Type B pancreatic cell (in vitro differentiated cells): ENCODE measurements at places on chromosomes 4 and X. TPM values are rescaled to one million over a fixed set of nuclear protein-coding genes. Genes with fewer than 3 reads are reported as not detected.
A peak's percentile ranks its signal among the peaks of the same experiment; 100 is the strongest.

GRCh38 chrX:133391111-133391510, 24.2 kb downstream of the GPC4 start:
- DNase-seq, result no peak
- H3K4me1 ChIP-seq, result peaks cover 57% of the 10 kb centered on the region
- no peaks in the 10 kb centered on the region for H3K27me3 ChIP-seq
- H3K4me3 ChIP-seq, result no peak overlapping the region
- no peak overlapping the region for H3K27ac ChIP-seq

DNA sequence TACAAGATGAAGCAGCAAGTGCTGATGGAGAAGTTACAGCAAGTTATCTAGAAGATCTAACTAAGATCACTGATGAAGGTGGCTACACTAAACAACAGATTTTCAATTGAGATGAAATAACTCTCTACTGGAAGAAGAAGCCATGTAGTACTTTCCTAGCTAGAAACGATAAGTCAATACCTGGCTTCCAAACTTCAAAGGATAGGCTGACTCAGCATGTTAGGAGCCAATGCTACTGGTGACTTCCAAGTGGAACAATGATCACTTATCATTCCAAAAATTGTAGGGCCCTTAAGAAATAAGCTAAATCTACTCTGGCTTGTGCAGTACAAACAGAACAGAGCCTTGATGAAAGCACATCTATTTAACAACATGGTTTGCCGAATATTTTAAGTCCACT, 55.0 kb downstream of the FBXW7 start:
- no peaks in the 10 kb centered on the region for H3K27me3 ChIP-seq
- DNase-seq, result no peak
- no peaks in the 10 kb centered on the region for H3K36me3 ChIP-seq
- H3K4me3 ChIP-seq, result no peak overlapping the region
- H3K27ac ChIP-seq, result no peak overlapping the region

GRCh38 chrX:19543951-19544381, 28.7 kb upstream of the MAP3K15 start:
- peaks cover 3% of the 10 kb centered on the region for H3K27me3 ChIP-seq
- no peak for DNase-seq
- no peak overlapping the region for H3K27ac ChIP-seq
- no peaks in the 10 kb centered on the region for H3K4me1 ChIP-seq
- no peak overlapping the region for H3K4me3 ChIP-seq
- H3K36me3 ChIP-seq, result no peaks in the 10 kb centered on the region

DNA sequence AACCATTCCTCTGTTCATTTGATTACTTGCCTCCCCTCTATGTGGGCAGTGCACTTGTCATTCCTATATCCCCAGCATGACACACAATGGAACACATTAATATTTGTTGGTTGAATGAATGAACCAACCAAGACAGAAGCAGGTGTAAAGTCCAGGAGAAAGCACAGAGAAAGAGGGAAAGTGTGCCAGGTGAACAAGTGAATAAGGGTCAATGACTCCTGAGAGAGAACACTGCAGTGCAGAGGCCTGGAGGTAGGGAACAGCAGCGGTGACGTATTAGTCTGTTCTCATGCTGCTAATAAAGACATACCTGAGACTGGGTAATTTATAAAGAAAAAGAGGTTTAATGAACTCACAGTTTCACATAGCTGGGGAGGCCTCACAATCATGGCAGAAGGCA, 53.1 kb downstream of the USP46 start:
- no peak overlapping the region for H3K4me3 ChIP-seq
- peaks cover 10% of the 10 kb centered on the region for H3K4me1 ChIP-seq
- H3K36me3 ChIP-seq, result peaks cover 66% of the 10 kb centered on the region
- H3K27me3 ChIP-seq, result no peaks in the 10 kb centered on the region
- no peak for DNase-seq

- no peaks in the 10 kb centered on the region for H3K27me3 ChIP-seq
- DNase-seq, result no peak
- H3K27ac ChIP-seq, result no peak overlapping the region
These were observed 163.6 kb downstream of the ZNF674 start for GRCh38 chrX:46381630-46382029.

DNA sequence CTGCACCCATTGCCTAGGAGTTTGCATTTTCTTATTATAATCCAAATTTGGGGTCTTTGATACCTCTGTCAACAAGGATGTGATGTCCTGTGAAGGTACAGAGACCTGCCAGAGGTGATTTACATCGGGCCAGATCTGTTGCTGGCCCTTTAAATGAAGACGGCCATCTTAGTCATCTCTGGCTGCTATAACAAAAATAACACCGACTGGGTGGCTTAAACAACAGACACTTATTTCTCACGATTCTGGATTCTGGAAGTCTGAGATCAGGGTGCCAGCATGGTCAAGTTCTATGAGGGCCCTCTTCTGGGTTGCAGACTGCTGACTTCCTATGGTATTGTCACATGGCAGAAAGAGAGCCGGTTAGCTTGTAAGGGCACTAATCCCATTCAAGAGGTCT, 75.7 kb downstream of the F11 start:
- DNase-seq, result no peak
- H3K36me3 ChIP-seq, result no peaks in the 10 kb centered on the region
- no peak overlapping the region for H3K27ac ChIP-seq
- no peaks in the 10 kb centered on the region for H3K27me3 ChIP-seq
- H3K4me1 ChIP-seq, result no peaks in the 10 kb centered on the region
- H3K4me3 ChIP-seq, result no peak overlapping the region

DNA sequence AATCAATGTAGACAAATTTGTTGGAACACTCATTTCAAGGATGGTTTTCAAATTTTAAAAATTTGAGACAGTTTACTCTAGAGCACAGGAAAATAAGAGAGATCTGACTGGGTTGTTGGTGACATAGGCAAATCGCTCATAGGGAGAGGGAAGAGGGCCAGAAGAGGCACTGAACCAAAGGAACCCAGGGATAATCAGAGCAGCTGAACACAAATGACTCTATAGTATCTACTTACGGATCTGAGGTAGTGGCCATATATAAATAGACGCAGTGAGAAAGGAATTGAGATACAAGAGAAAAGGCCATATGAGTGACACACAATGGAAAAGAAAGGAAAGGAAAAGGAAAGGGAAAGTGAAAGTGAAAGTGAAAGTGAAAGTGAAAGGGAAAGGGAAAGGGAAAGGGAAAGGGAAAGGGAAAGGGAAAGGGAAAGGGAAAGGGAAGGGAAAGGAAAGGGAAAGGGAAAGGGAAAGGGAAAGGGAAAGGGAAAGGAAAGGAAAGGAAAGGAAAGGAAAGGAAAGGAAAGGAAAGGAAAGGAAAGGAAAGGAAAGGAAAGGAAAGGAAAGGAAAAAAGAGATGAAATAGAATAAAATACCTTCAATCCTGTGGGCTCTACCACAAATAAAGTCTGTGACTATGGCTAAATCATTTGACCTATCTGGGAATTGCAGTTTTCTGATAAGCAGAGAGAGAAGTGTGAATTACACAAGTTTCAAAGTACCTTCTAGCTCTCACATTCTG, 759.2 kb downstream of the DMD start:
- H3K4me1 ChIP-seq, result no peaks in the 10 kb centered on the region
- H3K36me3 ChIP-seq, result no peaks in the 10 kb centered on the region
- H3K27ac ChIP-seq, result no peak overlapping the region
- no peak overlapping the region for H3K4me3 ChIP-seq
- H3K27me3 ChIP-seq, result no peaks in the 10 kb centered on the region
- DNase-seq, result no peak

Gene BST1
- total RNA-seq, result 0.89 and 3.4 TPM in 2 replicates

DNA sequence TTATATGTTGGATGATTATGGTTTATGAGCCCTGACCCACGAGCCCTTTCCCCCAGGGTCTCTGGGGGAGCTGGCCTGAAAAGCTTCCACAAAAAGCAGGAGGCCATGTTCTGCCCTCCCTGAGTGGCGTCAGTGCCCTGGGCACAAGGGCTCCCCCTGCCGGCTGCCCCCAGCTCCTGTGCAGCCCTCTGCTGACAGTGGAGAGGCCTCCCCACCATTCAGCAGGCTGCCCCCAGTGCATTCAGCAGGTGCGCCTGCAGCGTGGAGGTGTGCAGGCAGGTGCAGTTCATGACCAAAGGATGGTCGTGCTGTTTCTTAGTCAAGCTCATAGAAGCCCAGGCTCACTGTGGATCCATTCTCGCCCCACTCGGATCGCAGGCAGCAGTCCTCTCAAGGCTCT, 12.5 kb upstream of the S100P start:
- no peak for DNase-seq
- peaks cover 26% of the 10 kb centered on the region for H3K36me3 ChIP-seq
- H3K27ac ChIP-seq, result no peak overlapping the region
- H3K27me3 ChIP-seq, result no peaks in the 10 kb centered on the region
- H3K4me1 ChIP-seq, result peaks cover 16% of the 10 kb centered on the region

- H3K36me3 ChIP-seq, result peaks cover 3% of the 10 kb centered on the region
- peaks cover 22% of the 10 kb centered on the region for H3K4me1 ChIP-seq
- no peak overlapping the region for H3K27ac ChIP-seq
- no peaks in the 10 kb centered on the region for H3K27me3 ChIP-seq
These were observed 24.8 kb upstream of the RBPJ start for GRCh38 chr4:26296021-26296420.

Gene MTCP1
- total RNA-seq, result 10.2 and 19.0 TPM in 2 replicates

GRCh38 chr4:75653845-75654503, 19.2 kb downstream of the G3BP2 start:
- no peaks in the 10 kb centered on the region for H3K27me3 ChIP-seq
- no peak for DNase-seq
- no peak overlapping the region for H3K4me3 ChIP-seq
- H3K4me1 ChIP-seq, result no peaks in the 10 kb centered on the region
- no peak overlapping the region for H3K27ac ChIP-seq

GRCh38 chr4:54384563-54384962, 155.5 kb downstream of the PDGFRA start:
- no peaks in the 10 kb centered on the region for H3K27me3 ChIP-seq
- no peaks in the 10 kb centered on the region for H3K36me3 ChIP-seq
- H3K4me1 ChIP-seq, result peaks cover 7% of the 10 kb centered on the region
- peak overlapping the region; percentile 42 for H3K27ac ChIP-seq

GRCh38 chr4:52701207-52701606, 42.1 kb upstream of the USP46 start:
- DNase-seq, result no peak
- H3K36me3 ChIP-seq, result no peaks in the 10 kb centered on the region
- H3K27ac ChIP-seq, result no peak overlapping the region
- no peaks in the 10 kb centered on the region for H3K27me3 ChIP-seq
- no peaks in the 10 kb centered on the region for H3K4me1 ChIP-seq

DNA sequence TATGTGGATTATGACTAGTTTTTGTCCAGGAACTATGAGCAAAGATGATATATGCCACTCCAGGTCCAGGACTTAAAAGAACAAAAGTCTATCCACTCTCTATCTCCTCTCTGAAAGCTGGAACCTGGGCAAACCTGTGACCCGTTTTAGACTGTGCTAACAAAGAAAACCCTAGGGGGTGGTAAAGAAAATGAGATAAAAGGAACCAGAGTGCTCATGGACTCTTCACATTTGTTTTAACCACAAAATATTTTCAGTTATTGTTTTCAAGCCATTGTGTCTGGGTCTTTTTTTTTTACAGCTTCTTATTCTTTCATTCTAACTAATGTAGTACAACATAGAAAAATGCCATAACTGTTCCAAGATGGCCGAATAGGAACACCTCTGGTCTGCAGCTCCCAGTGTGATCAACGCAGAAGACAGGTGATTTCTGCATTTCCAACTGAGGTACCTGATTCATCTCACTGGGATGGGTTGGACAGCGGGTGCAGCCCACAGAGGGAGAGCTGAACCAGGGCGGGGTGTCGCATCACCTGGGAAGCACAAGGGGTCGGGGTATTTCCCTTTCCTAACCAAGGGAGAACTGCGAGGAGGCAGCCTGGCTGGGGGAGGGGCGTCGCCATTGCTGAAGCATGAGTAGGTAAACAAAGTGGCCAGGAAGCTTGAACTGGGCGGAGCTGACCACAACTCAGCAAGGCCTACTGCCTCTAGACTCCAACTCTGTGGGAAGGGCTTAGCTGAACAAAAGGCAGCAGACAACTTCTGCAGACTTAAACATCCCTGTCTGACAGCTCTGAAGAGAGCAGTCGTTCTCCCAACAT, 45.1 kb downstream of the CHM start:
- H3K36me3 ChIP-seq, result peaks cover 24% of the 10 kb centered on the region
- H3K4me1 ChIP-seq, result peaks cover 5% of the 10 kb centered on the region
- peak overlapping the region; percentile 65 for H3K4me3 ChIP-seq
- peak; percentile 72 for DNase-seq
- no peaks in the 10 kb centered on the region for H3K27me3 ChIP-seq

Gene PPARGC1A
- 39.4 and 93.3 TPM in 2 replicates for total RNA-seq

DNA sequence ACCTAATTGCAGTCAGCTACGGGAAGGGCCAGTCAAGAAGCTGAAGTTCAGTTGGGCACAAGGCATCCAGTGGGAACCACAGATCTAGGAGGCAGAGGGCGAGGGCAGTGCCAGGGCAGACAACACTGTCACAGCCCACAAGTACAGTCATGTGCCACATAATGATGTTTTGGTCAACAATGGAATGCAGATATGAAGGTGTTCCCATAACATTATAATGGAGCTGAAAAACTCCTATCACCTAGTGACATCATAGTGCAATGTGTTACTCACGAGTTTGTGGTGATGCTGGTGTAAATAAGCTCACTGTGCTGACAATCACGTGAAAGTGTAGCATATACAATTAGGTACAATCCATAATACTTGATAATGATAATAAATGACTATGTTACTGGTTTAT, 4.5 kb upstream of the TMEM255A start:
- no peak overlapping the region for H3K4me3 ChIP-seq
- no peak for DNase-seq
- H3K27me3 ChIP-seq, result peaks cover 49% of the 10 kb centered on the region

DNA sequence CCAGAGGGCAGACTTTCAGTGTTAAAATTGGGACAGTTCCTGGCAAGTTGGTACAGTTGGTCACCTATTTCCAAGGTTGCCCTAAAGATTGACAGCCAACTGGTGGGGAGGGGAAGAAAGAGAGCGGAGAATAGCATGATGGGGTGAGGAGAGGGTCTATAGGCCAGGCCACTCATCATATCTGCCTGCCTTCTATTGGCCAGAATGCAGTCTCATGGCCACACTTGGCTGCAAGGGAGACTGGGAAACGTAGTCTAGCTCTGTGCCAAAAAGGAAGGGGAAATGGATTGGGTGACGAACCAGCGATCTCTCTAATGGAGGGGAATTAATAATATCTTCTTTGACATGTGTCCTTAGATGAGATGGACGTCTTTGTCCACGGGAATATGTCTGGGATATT, 197.4 kb upstream of the ATP6AP2 start:
- no peaks in the 10 kb centered on the region for H3K27me3 ChIP-seq
- no peaks in the 10 kb centered on the region for H3K4me1 ChIP-seq
- no peaks in the 10 kb centered on the region for H3K36me3 ChIP-seq
- no peak for DNase-seq

DNA sequence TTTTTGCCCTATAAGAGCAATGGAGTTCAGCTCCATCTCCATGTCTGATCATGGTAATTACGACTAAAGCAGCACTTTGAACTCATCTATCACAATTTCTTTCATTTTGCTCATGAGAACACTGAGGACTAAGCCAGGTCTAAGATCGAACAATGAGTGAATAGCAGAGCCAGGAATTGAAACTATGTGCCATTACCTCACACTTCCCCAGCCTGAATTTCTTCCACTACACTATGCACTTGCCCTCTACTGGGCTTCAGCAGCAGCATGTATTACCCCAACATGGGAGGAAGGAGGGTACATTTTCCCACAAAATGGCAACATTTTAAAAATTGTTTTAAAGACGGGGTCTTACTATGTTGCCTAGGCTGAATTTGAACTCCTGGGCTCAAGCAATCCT, 274.7 kb upstream of the FGF13 start:
- no peak for DNase-seq
- no peak overlapping the region for H3K4me3 ChIP-seq
- H3K27me3 ChIP-seq, result no peaks in the 10 kb centered on the region
- no peaks in the 10 kb centered on the region for H3K4me1 ChIP-seq
- no peak overlapping the region for H3K27ac ChIP-seq

- no peak for DNase-seq
- H3K27me3 ChIP-seq, result no peaks in the 10 kb centered on the region
- no peaks in the 10 kb centered on the region for H3K36me3 ChIP-seq
- H3K27ac ChIP-seq, result no peak overlapping the region
These were observed 10.4 kb upstream of the SLC7A11 start for GRCh38 chr4:138252551-138252950.

Gene SLC10A4
- total RNA-seq, result 0.99 and 2.8 TPM in 2 replicates

Gene ARR3
- not detected in 2 replicates for total RNA-seq

Gene NUDT10
- total RNA-seq, result 0.43 and 10.4 TPM in 2 replicates
